ENCODE measurements at places on chromosomes 12 and 14.

DNA sequence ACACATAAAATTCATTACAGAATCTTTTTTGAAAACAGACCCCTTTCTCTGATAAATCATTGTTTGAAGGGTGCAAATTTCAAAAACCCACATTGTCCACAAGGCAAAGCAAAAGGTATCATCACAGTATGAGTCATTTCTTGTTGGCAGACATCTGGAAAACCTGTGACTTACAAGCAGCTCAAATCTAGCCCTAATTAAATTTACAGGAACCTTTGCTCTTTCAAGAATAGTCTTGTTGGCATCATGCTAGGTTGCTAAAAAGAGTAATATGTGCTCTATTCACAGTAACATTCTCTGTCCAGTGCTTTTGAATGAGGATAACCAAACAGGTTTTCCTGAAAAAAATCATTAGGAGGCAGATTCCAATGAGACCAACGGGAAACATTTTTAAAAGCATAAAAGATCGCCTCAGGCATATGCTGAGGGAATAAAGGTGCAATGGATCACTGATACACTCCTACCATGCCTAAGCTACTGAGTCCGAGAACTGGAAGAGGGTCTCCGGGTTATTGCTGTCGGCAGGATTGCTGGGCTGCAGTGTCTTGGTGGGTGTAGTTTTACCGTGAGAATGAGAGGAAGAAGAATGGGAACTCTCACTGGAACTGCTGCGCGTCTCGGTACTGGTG, 55.5 kb upstream of the TTC7B start:
- no peak for DNase-seq

GRCh38 chr14:95261616-95262510, 57.8 kb downstream of the CLMN start:
- DNase-seq = no peak

- DNase-seq = no peak
Measured at GRCh38 chr14:75123991-75124390, 2.9 kb downstream of the NEK9 start.

DNA sequence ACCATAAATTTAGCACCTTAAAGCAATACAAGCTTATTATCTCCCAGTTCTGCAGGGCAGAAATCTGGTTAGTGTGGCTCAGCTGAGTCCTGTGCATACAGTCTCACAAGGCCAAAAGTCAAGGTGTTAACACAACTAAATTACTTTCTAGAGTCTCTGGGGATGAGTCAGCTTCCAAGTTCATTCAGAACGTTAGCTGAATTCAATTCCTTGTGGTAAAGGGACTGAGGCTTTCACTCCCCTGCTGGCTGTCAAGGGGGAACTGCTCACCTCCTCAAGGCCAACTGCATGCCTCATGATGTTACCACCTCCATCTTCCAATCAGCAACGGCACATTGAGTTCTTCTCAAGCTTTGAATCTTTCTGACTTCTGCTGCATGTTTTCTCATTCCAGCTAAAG, 27.6 kb downstream of the EML5 start:
- no peak for DNase-seq

DNA sequence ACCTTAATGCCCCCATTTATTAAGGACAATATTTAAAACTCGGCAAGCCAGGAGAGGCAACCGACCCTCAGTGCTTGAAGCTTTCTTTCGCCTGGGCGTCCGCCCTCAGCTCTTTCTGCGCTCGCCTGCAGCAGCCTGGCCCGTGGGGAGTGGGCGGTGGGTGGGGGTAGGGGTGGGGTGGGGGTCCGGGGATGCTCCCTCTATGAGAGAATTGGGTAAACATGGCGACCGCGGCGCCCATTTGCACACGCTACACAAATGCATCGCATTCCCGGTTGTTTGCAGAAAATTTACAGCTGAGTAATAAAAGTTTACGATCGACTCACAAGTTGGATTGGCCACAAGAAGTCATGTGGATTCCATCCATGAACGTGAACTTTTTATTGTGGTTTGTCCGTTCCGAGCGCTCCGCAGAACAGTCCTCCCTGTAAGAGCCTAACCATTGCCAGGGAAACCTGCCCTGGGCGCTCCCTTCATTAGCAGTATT, 7.7 kb downstream of the HOXC8 start:
- no peak for DNase-seq

DNA sequence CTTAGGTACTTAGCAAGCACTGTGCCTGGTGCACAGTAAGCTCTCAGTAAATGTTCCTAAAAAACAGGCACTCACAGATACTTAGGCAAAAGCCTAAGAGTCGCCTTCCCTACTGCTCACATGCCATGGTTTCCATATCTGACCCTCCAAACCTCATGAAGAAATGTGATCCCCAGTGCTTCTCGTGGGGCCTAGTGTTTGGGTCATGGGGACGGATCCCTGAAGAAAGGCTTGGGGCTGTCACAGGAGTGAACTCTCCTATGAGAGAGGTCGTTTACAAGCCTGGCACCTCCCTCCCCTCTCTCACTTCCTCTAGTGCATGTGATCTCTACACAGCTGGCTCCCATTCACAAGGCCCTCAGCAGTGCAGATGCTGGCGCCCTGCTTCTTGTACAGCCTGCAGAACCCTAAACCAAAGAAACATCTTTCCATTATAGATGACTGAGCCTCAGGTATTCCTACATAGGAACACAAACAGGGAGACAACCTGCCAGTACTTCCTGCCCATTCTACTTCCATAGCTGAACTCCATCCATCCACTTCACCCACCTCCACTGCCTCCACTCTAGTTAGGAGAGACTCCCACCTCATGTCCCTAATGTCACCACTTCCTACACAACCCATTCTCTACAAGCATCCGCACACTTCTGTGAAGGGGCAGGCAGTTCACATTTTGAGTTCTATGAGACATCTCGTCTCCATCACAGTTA, 2.9 kb downstream of the SLC15A4 start:
- no peak for DNase-seq

- no peak for DNase-seq
Measured at GRCh38 chr12:127035011-127035879, 1231.7 kb upstream of the TMEM132C start.

- peak; percentile 36 for DNase-seq
Measured at GRCh38 chr12:62861586-62861985, 73.4 kb downstream of the PPM1H start.

- DNase-seq = no peak
Measured at GRCh38 chr12:29155079-29155478, 6.0 kb downstream of the FAR2 start.

DNA sequence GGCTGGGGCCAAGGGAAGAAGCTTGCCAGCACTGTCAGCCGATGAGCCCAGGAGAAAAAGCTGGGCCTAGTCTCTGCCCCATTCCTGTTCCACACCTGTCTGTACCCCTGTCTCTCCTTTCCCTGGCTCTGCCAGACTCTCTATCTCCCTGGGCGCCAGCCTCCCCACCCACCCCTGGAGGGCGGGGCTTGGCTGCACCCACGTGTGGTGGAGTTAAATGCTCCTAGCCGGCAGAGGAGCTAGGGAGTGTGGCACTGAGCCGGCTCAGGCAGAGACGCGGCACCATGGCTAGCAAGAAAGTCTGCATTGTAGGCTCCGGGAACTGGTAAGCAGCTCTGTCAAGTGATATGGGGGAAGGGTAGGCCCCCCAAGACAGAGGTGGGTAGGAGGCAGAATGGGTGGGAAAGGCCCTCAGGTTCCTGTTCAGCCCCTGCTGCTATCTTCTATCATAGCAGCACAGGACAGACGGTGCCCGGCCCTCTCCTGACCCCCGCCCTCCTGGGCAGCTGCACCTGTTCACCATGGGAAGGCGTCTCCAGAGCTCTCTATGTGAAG, at the start of gene GPD1:
Gene GPD1 (plus strand): TSS at position 242 of the 555 bp plus-strand sequence. CDS start 43 bp downstream, at position 285.
- peak; percentile 81 for DNase-seq

DNA sequence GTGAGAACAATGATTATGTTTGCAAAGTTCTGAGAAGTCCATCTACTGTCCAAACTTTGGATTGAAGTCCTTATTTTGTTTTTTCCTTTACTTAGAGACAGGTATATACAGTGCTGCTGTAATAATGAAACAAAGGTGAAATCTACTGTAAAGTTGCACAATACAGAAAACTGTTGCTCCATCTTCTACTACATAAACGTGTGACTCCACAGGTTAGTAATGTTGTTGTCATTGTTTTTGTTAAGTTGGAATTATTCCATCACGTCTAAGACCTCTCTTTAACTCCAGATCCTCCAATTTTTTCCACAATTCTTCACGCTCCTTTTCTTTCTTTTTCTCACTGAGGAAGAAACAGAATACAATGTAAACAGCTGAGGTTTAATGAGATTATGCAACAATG, 57.0 kb upstream of the GPHB5 start:
- DNase-seq = no peak

- DNase-seq = no peak
Measured at GRCh38 chr12:50859621-50860310, 17.0 kb downstream of the TMPRSS12 start.

GRCh38 chr12:8088574-8088973, 6.5 kb downstream of the NECAP1 start:
- no peak for DNase-seq

- DNase-seq = no peak
Measured at GRCh38 chr12:92007787-92008186, 137.9 kb downstream of the BTG1 start.

- no peak for DNase-seq
Measured at GRCh38 chr12:55849616-55850343, 7.0 kb upstream of the MMP19 start.

DNA sequence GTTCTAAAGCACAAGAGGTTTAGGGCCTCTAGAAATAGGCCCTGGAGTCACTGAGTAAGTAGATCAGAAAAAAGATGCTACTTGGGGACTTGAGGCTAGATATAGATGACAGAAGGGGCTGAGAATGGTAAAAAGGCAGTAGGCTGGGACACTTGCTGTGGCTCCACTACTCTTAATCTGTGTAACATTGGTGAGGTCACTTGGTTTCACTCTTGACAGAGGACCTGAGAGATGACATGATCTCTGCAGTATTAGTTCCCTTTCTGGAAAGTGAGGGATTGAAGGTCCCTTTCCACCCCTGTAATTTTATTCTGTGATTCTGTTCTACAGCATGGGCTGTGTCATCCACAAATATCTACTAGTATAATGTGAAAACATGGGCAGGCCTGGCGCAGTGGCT, 39.7 kb downstream of the MAPKAPK5 start:
- DNase-seq = no peak

- DNase-seq = no peak
Measured at GRCh38 chr12:53804429-53804828, 52.6 kb upstream of the CISTR start.

DNA sequence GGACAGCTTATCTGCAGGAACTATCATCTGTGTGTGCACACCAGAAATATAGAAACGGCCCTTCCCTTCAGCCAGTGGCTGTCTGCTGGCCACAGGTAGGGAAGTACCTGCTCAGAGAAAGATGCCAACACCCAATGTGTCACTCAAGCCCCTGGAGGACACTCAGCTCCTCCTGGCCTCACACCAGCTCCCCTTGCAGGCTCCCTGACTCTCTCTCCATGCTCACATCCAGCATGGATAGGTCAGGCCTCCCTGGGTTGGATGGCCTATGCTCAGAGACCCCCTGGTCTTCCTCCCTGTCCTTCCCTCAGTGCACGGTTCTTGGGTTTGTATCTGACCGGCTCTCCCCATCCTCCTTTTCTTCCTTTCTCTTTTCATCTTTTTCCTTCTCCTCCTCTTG, 202.1 kb downstream of the BCL11B start:
- no peak for DNase-seq

- no peak for DNase-seq
Measured at GRCh38 chr14:72301352-72301751, 369.1 kb downstream of the RGS6 start.

- no peak for DNase-seq
Measured at GRCh38 chr12:9727813-9728212, 5.1 kb downstream of the CLECL1 start.

DNA sequence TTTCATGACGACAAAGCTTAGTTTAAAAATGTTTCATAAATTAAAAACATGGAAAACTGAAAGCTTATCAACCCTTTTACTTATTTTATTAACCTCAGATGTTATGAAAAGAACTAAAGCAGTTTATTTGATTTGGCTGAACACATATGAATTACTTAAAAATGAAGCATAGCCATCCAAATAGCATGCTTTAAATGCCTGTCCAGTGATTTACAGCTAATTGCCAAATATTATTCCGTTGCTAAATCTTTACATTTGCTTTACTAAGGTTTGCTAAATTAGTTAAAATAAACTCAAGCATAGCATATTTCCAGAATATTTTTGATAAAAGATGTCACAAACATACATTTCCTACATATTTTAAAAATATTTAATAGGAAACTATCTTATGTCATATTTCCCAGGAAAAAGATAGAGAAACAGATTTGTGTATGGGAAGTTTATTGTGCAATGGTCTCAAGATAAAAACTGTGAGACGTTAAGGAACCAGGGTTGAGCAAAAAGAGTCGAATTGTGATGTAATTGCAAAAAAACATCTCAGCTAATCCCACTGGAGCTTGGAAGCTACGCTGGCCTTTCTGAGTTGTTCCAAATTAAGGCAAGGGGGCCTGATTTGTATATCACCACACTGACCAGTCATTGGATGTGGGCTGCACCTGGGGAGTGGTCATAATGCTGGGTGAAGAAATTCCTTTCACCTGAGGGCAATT, 25.8 kb downstream of the GPR135 start:
- no peak for DNase-seq

All from anterior cingulate cortex (tissue), 58 donors.